ENCODE measurements at places on chromosomes 3 and 15.

- DNase-seq: no peak
Measured at GRCh38 chr3:178532476-178532875, 3.8 kb upstream of the KCNMB2 start.

DNA sequence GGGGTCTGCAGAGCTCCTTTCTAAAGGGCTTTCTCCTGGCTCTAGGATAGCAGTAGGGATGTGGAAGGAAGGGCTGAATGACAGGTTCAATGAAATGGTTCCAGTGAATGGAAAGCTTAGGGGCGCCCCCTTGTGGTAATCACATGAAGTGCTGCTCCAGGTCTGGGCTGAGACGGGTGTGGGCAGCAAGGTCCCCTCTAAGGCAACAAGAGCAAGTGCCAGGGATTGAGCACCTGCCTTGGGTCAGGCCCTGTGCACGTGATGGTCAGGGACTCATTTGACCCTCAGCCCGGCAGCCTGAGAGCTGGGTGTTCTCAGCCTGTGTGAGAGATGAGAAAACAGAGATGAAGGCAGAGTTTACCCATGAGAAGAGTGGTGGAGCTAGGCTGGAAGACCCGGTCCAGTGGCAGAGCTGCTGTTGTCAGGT, 12.1 kb upstream of the CX3CR1 start:
- peak; percentile 65 for DNase-seq

- DNase-seq: no peak
Measured at GRCh38 chr15:38072348-38073177, 138.1 kb downstream of the TMCO5A start.

DNA sequence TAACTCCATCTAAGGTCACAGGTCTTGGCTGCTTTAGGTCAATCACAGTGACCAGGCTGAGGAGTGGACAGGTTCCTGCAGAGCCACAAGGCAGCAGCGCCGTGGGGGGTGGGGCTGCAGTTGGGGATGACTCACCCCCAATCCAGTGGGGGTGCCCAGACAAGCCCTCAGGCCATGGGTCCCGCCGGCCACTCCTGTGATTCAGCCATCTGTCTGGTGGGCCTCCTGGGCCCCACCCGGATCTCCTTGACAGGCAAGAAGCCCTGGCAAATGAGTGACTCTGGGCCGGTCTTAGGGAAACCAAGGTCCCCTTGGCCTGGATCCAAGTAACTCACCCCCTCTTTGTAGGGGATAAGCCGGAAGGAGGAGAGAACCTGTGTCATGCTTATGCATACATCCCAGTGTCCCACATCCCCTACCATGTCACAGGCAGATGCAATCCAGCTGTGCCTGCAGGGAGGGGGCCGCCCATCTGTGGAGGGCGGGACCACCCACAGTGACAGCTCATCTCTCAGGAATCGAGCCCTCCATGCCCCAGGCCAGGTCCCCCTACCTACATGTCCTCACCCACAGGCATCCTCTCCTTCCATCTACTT, 495 bp upstream of the COL7A1 start:
- no peak for DNase-seq

- no peak for DNase-seq
Measured at GRCh38 chr3:29415482-29416223, 134.8 kb downstream of the RBMS3 start.

Measured in activated CD4-positive, alpha-beta T cell treated with anti-CD3 and anti-CD28 coated beads for 24 hours (primary cell).